Body of pancreas (tissue), 4 donors: ENCODE measurements at places on chromosomes 12 and 14. TPM values are rescaled to one million over a fixed set of nuclear protein-coding genes. Genes with fewer than 3 reads are reported as not detected.

Gene REM2
- not detected for total RNA-seq

GRCh38 chr14:90578283-90578985 lies 181.6 kb downstream of the CALM1 start:
- no peak for DNase-seq
- H3K4me1 ChIP-seq: no peaks in the 10 kb centered on the region
- H3K27me3 ChIP-seq: no peaks in the 10 kb centered on the region
- no peaks in the 10 kb centered on the region for H3K36me3 ChIP-seq

DNA sequence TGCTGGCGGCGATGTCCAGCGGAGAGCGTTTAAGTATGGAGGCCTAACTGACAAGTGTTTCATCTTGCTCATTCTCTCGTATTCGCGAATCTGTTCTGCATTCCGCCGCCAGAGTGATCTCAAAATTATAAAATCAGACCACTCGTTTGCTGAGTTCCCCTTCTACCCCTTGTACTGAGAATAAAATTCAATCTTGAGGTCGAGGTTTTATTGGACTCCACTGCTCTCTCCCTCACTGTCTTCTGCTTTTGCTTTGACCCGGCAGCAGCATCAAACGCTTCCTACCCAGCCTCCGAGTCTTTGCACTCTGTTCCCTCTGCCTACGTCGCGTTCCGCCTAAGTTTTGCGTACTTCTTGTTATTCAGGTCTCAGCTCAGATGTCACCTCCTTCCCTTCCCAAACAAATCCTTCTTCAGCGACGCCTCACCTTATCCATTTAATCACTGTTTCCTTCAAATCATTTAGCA lies 462 bp downstream of the KNTC1 start:
- DNase-seq: no peak
- no peaks in the 10 kb centered on the region for H3K36me3 ChIP-seq
- peaks cover 39% of the 10 kb centered on the region for H3K4me1 ChIP-seq
- no peaks in the 10 kb centered on the region for H3K27me3 ChIP-seq
- H3K27ac ChIP-seq: peak overlapping the region; percentile 96
- peak overlapping the region; percentile 13 for H3K4me3 ChIP-seq

Gene YEATS4
- total RNA-seq: 14.3 TPM

Gene ITGB7
- total RNA-seq: 4.9 TPM

Gene ERG28
- total RNA-seq: 8.8 TPM

DNA sequence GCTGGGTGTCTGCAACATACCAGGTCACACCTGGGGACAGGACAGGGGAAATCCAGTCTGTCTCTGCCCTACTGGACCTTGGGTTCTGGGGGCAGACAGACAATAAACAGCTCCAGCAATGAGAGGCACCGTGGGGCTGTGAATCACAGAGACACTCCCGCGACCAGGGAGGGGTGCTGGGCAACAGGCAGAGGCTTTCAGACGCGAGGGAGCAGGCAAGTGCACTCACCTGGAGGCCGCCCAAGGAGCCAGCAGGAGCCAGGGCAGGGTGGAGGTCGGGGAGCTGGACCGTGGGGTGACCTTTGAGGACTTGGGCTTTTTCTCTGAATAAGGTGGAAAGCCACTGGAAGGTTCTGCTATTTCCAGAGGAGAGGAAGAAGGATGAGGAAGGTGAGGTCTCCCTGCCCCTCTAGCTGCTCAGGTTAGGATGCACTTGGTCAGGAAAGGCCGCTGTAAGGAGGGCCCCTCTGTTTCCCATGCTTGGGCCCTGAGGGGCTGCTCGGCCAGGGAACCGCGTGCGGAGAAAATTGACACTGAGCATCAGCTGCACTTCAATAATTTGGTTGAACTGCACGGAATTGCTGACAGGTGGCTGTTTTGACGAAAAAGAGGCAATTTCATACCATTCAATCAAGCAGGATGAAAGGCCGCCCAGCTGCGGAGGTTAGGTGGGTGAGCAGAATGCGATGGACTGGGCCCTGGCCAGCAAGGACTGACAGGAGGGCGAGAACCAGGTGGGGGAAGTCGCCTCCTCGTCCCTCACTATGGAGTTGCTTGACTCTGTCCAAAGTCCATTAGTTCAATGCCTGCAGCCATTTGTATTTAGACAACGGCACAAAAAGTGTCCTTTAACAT lies 42.2 kb downstream of the JAG2 start:
- H3K36me3 ChIP-seq: no peaks in the 10 kb centered on the region
- no peak overlapping the region for H3K4me3 ChIP-seq
- H3K4me1 ChIP-seq: no peaks in the 10 kb centered on the region
- no peaks in the 10 kb centered on the region for H3K27me3 ChIP-seq
- no peak overlapping the region for H3K27ac ChIP-seq

- H3K4me3 ChIP-seq: no peak overlapping the region
- peaks cover 4% of the 10 kb centered on the region for H3K4me1 ChIP-seq
- H3K27me3 ChIP-seq: no peaks in the 10 kb centered on the region
These were observed 110.6 kb downstream of the PRMT8 start for GRCh38 chr12:3601461-3602150.

Gene OR6C6
- not detected for total RNA-seq

DNA sequence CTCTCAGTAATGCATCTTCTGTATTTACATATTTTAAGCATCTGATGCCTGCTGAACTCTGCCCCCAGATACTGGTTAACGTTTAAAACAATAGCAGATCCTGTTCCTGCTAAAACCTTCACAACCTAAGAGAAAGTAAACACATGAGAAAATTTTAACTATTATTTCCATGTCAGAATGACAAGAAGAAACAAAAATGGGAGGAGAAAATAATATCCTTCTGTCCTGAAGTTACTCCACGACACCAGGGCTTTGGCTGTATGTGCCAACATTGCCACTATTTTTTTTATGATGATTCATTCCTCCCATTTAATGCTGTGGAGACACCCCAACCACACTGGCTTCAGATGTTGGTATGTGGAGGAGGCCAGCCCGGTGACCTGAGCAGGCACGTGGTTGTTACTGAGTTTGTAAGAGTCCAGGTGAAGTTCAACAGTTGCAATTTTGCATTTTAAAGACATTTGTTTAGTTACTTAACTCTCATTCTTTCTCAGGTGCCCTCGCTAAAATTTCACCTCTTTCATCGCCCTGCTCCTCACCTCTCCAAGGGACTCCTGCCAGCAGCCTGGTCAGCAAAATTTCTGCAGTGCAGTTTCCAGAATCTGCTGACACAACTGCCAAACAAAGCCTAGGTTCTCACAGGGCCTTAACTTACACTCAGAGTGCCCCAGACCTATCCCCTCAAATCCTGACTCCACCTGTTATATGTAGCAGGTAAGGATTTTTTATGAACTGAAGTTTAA lies 65.5 kb upstream of the SLCO1C1 start:
- no peak overlapping the region for H3K4me3 ChIP-seq
- no peaks in the 10 kb centered on the region for H3K27me3 ChIP-seq
- DNase-seq: peak; percentile 34
- no peaks in the 10 kb centered on the region for H3K36me3 ChIP-seq
- H3K4me1 ChIP-seq: peaks cover 19% of the 10 kb centered on the region

Gene PLEKHD1
- 2.0 TPM for total RNA-seq

- no peaks in the 10 kb centered on the region for H3K36me3 ChIP-seq
- DNase-seq: no peak
- H3K4me3 ChIP-seq: no peak overlapping the region
- H3K27me3 ChIP-seq: no peaks in the 10 kb centered on the region
- no peak overlapping the region for H3K27ac ChIP-seq
These were observed 2.9 kb downstream of the ALDH2 start for GRCh38 chr12:111769599-111769998.

DNA sequence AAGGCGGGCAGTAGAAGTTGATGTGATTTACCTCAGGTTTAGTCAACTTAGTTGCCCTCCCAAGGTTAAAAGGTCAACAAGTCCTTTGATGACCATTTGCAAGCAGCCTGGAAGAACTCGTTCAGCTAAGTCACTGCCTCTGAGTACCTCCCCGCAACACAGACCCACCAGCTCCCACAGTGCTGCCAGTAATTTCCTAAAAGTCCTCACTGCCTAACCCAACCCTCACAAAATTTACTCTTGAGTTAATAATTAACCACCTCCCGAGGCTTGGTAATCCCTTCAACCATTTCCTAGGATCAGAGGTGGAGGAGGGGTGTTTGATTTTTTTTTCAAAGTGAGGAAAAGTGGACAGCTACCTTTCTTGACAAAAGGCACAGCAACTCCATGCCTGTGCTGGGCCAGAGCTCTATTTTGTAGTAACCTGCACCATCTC lies 55.8 kb downstream of the MAP3K9 start:
- no peaks in the 10 kb centered on the region for H3K36me3 ChIP-seq
- DNase-seq: peak; percentile 59
- H3K27me3 ChIP-seq: no peaks in the 10 kb centered on the region

- H3K4me3 ChIP-seq: no peak overlapping the region
- no peaks in the 10 kb centered on the region for H3K27me3 ChIP-seq
- H3K36me3 ChIP-seq: no peaks in the 10 kb centered on the region
- H3K4me1 ChIP-seq: peaks cover 11% of the 10 kb centered on the region
These were observed 4.0 kb upstream of the EXOC3L4 start for GRCh38 chr14:103090481-103091020.

GRCh38 chr14:77902811-77903210 lies 102.9 kb downstream of the ADCK1 start:
- H3K4me3 ChIP-seq: no peak overlapping the region
- no peak for DNase-seq
- H3K27ac ChIP-seq: no peak overlapping the region
- H3K27me3 ChIP-seq: no peaks in the 10 kb centered on the region

DNA sequence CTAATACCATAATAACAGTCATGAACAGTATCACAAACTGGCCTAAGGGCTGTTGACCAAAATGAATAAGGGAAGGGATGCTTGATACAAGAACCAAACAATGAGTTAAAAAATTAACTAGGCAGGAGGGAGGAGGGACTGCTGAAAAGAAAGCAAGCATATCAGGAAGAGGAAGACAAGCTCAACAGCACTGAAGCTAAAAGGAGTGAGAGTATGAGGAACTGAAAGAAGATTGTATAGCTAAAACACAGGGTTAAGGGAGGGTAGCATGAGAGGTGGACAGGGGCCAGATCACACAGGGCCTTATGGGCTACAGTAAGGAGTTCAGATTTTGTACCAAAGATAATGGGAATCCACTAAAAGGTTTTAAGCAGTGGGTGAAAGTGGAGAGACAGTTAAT lies 34.1 kb downstream of the ITGA7 start:
- H3K4me1 ChIP-seq: no peaks in the 10 kb centered on the region
- H3K4me3 ChIP-seq: no peak overlapping the region
- no peak for DNase-seq
- no peak overlapping the region for H3K27ac ChIP-seq

Gene SLC24A4
- total RNA-seq: 0.26 TPM

- no peak overlapping the region for H3K27ac ChIP-seq
- DNase-seq: no peak
- H3K4me3 ChIP-seq: no peak overlapping the region
- no peaks in the 10 kb centered on the region for H3K4me1 ChIP-seq
- H3K27me3 ChIP-seq: no peaks in the 10 kb centered on the region
These were observed 1331.9 kb downstream of the AACS start for GRCh38 chr12:126397071-126397581.

- no peak overlapping the region for H3K4me3 ChIP-seq
- no peaks in the 10 kb centered on the region for H3K27me3 ChIP-seq
- no peak for DNase-seq
- no peak overlapping the region for H3K27ac ChIP-seq
- H3K36me3 ChIP-seq: no peaks in the 10 kb centered on the region
These were observed 63.2 kb downstream of the ERGIC2 start for GRCh38 chr12:29317556-29318363.

DNA sequence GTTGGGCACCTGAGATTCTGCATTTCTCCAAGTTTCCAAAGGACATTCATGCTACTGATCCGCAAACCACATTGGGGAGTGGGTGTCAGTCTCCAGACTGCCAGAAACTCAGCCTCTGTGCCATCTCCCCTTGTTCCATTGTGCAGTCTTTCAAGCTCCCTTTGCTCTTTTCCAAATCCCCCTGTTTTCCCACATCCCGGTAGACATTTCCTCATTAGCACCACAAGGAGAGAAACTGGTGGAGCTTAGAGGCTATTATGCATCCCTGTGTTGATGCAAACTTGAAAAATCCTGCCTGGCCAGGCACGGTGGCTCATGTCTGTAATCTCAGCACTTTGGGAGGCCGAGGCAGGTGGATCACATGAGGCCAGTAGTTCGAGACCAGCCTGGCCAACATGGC lies 10.7 kb downstream of the CCDC63 start:
- H3K27me3 ChIP-seq: no peaks in the 10 kb centered on the region
- H3K36me3 ChIP-seq: no peaks in the 10 kb centered on the region
- H3K27ac ChIP-seq: no peak overlapping the region
- no peak overlapping the region for H3K4me3 ChIP-seq
- no peak for DNase-seq

Gene KCNA5
- total RNA-seq: 0.33 TPM

Gene KLHL33
- not detected for total RNA-seq

GRCh38 chr14:71597955-71598660 lies 334.1 kb upstream of the RGS6 start:
- H3K4me1 ChIP-seq: no peaks in the 10 kb centered on the region
- H3K36me3 ChIP-seq: no peaks in the 10 kb centered on the region
- H3K27me3 ChIP-seq: no peaks in the 10 kb centered on the region
- no peak overlapping the region for H3K27ac ChIP-seq
- H3K4me3 ChIP-seq: no peak overlapping the region

Gene MANSC4
- total RNA-seq: not detected

DNA sequence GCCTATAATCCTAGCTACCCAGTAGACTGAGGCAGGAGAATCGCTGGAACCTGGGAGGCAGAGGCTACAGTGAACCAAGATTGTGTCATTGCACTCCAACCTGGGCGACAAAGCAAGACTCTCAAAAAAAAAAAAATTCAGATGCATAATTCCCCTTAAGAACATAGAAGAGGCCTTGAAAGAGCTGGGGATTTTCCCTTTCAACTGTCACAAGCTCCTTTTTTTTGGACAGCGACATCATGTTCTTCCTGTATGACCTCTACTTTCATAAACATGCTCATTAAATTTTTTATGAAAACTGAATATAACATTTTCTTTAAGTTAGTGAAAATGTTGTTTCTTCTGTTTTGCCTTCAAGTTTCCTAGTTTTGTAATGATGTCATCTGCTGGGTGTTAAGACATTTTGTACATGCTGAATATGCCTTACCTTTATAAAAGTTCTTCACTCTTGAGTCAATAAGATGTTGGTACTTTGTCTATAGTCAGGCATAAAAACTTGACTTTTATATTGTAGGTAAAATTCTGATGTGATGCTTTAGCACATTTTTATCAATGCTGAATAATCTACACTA lies 76.0 kb downstream of the PTHLH start:
- H3K4me3 ChIP-seq: no peak overlapping the region
- H3K27ac ChIP-seq: no peak overlapping the region
- no peaks in the 10 kb centered on the region for H3K27me3 ChIP-seq
- H3K4me1 ChIP-seq: no peaks in the 10 kb centered on the region
- DNase-seq: no peak

DNA sequence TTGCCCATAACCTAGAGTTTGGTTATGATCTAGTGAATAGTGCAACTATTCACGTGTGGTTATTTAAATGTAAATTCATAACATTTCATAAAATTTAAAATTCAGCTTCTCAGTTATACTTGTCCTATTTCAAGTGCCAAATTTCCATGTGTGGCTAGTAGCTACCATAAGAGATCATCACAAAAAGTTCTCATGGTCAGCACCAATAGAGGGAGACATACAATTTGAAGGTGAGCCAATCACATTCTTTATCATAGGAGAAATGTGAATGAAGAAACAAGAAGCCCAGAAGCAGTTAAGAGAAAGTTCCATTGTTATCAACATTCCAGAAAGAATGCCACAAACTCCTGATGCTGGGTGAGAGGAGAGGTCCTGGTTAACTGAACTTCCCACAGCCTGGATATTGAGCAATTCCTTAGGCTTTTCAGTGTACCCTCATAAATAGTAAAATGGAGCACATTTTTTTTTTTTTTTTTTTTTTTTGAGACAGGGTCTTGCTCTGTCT lies 892.9 kb upstream of the USP15 start:
- no peaks in the 10 kb centered on the region for H3K36me3 ChIP-seq
- no peaks in the 10 kb centered on the region for H3K4me1 ChIP-seq
- H3K27ac ChIP-seq: no peak overlapping the region
- no peak for DNase-seq
- H3K4me3 ChIP-seq: no peak overlapping the region
